Osteocyte (in vitro differentiated cells): ENCODE measurements at places on chromosomes 7 and 10. TPM values are rescaled to one million over a fixed set of nuclear protein-coding genes. Genes with fewer than 3 reads are reported as not detected.

The H2BK1 gene
- total RNA-seq, result 1.1 TPM in 1 of 2 replicates, not detected in the other

DNA sequence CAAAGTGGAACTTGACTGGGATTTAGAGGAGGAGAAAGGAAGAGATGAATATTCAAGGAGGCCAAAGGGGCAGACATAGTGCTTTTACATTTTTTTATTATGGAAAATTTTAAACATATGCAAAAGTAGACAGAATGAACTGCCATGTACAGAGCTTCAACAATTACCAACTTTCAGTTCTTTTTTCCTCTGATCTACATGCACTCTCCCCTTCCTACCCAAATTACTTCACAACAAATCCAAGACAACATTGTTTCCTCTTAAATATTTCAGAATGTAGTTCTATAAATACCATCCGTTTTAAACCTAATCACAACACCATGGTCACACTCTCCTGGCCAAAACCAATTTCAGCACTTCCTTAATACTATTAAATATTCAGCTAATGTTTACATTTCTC lies 83.5 kb upstream of the FZD1 start:
- peaks cover 8% of the 10 kb centered on the region for H3K36me3 ChIP-seq
- H3K27ac ChIP-seq, result peak overlapping the region; percentile 54
- DNase-seq, result no peak
- H3K4me1 ChIP-seq, result peaks cover 35% of the 10 kb centered on the region
- no peaks in the 10 kb centered on the region for H3K27me3 ChIP-seq

The HOXA3 gene
- total RNA-seq, result not detected in 2 replicates

The SEMA3E gene
- 1.6 and 2.5 TPM in 2 replicates for total RNA-seq

The ASZ1 gene
- total RNA-seq, result not detected in 2 replicates
